Stimulated activated CD8-positive, alpha-beta memory T cell treated with anti-CD3 and anti-CD28 coated beads, Interleukin-15, amount 100 ng/mL, for 24 hours (primary cell): ENCODE measurements at places on chromosomes 5 and 9.

- no peak for DNase-seq
Measured at GRCh38 chr5:14257995-14258403, 114.9 kb downstream of the TRIO start.

DNA sequence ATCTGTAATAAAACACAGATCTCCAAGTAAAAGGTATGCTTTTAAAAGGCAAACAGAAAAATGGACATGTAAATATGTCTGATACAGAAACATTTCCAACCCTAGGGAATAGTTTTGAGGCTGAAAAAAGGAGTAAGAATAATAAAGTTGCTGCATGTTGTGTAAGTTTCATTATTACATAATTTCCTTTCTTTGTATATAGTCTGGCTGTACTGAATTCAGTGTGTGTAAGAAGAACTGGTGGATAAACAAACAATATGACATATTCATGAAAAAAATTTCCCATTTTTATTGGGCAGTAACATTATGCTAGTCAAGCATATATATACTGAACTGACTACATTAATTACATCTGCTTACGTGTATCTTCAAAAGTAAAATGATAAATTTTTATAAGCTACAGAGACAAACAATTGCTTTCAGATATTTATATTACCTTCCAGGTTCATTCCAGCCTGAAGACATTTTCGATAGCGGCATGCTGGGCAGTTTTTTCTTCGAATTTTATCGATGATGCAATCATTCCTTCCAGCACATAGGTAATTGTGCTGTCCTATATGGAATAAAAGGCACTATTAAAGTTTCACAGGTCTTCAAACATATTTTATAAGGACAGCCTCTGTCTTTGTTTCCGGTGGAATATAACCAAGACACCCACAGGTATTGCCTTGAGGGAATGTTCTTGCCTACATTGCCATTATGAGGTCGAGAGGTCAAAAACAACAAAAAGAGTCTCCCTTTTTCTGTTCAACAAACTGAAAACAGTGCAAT lies 93.6 kb downstream of the NR3C1 start:
- DNase-seq = no peak

GRCh38 chr9:5566054-5566618 lies 55.8 kb downstream of the PDCD1LG2 start:
- no peak for DNase-seq

- no peak for DNase-seq
Measured at GRCh38 chr5:172843825-172844576, 9.9 kb downstream of the ERGIC1 start.
